Ammon's horn (tissue), 1 donor: ENCODE measurements at places on chromosomes 6 and 20.
A peak's percentile ranks its signal among the peaks of the same experiment; 100 is the strongest.

DNA sequence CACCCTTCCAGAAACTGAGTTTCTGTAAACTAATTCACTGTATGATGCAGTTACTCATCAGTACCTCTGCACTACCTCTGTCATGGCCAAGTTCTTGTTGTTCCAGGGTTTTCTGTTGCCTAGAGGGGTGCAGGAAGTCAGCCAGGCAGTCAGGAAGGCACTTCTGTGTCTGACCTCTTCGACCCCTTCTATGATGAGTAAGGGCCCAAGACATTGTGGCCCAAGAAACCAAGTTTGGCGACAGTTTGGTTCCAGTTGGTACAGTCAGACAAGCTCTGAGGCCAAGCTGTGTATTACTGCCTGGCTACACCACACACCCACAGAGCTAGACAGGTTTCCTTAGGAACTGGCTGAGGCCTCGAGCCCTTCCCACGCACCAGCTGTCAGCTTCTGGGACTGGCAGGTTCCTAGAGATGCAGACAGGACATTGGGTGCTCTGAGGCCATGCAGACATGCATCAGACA, 41.2 kb downstream of the TRAF3IP2 start:
- peak; percentile 60 for DNase-seq

- no peak for DNase-seq
These were observed 82.2 kb downstream of the CHMP4B start for GRCh38 chr20:33893314-33893713.

GRCh38 chr6:136086686-136087085, 163.4 kb downstream of the MTFR2 start:
- peak; percentile 69 for DNase-seq

- no peak for DNase-seq
These were observed 189.2 kb downstream of the ASCC3 start for GRCh38 chr6:100691972-100692371.

DNA sequence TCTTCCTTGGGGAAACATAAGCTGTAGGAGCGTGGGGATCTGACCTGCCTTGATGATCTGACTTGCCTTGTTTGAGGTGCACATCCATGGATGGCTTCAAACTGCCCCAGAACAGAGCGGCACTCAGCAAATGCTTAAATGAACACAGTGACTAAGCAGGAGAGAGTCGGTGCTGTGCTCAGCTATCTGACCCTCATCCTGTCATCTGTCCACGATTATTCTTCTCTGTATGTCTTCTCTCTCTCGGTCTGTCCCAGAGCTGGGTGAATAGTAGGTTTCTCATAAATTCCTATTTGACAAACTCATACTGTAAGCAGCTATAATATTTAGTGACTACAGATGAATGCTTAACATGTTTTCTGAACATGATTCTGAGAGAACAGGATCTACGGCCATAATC, 37.3 kb downstream of the TRAM2 start:
- no peak for DNase-seq

- no peak for DNase-seq
These were observed 35.7 kb downstream of the CEBPB start for GRCh38 chr20:50226093-50226974.

DNA sequence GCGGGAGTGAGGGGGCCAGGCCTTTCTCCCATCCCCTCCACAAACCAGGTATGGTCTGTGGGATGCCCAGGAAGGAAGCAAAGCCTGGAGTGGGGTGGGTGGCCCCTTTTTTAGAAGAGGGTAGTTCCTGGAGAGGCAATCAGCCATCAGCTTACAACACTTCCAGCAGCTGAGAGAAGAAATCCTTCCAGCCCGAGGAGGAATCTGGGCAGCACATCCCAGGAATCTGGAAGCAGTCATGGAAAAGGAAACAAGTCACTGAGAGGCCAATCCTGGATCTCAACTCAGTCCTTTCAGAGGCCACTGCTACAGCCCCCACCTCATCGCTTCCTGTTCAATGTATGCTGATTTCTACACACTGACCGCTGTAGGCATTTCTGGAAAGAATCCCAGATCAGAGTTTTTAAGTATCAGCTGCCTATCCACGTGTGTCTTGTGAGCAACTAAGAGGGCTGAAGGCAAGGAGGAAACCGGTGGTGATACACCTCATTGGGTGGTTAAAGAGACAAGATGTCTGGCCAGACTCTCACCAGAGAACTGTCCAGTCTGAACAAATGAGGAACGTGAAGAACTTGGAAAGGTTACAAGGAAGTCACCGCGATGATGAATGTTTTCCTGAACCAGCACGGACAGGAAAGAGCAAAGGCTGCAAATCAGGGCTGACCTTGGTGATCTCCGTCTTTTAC, 92.9 kb upstream of the SHLD1 start:
- DNase-seq: peak; percentile 58

- DNase-seq: peak; percentile 35
These were observed at the start of gene HLA-DRB1 for GRCh38 chr6:32589596-32590449. Gene HLA-DRB1 (minus strand): TSS chr6:32589848. CDS start chr6:32589742, 106 bp downstream.
